ENCODE measurements at places on chromosomes 5 and 9.

DNA sequence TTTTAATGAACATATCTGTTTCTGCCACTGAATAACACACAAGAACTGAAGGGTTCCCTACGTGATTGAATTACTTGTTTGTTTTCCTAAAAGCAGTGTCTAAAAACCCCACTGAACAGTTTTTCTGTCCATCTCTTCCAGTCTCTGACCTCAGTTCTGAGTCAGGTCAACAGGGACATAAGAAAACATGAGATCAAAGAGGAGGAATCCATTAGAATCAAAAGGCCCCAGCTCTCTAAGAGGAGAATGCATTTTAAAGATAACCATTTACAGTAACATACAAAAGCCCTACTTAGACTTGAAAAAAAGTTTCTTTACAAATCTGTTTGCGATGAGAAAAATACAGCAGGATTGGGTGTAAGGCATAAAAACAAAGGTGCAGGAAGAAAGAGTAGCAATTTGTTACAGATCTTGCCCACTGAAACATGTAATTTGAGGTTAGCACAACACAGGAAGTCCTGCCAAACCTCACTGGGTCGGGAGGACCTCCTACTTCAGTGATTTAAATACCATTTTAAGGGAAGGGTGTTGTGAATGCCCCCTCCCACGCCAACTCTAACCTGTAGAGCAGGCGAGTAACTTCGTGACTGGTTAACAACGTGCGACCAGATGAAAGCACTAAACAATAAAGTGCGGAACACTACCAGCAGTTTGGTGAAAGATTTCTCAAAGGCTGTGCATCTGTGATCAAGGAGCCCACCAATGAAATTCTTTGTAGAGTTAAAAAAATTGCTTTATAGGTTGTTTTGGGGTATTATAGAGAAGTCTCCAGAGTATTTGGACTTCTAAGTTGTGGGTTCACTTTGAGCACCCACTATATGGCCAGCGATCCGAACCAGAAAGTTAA is 1.3 kb downstream of the QSOX2 start:
- no peak for DNase-seq

GRCh38 chr9:134188386-134189144 is 24.2 kb upstream of the RNU6ATAC start:
- DNase-seq, result no peak

- DNase-seq, result no peak
Measured at GRCh38 chr9:133601746-133602145, 7.4 kb downstream of the FAM163B start.

GRCh38 chr9:18058564-18059442 is 415.1 kb upstream of the ADAMTSL1 start:
- DNase-seq, result no peak

- peak; percentile 71 for DNase-seq
Measured at GRCh38 chr9:128575469-128575868, 23.1 kb downstream of the SPTAN1 start.

DNA sequence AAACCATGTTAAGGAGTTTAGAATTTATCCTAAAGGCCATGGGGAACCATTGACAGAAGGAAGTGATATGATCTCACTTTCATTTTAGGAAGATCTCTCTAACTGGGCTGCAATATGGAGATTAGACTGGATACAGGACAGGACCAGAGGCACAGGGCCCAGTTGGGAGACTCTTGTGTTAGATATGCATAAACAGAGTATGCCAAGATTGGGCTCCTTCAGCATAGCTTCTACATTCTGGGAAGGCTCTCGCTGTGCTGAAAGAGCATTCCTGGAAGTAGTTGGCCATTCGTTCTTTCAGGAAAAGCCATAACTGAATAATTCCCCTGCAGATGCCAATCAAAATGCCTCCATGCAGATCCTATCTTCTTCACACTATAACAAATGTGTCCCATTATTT is 204.5 kb downstream of the CWC27 start:
- DNase-seq, result no peak

GRCh38 chr9:134475011-134475790 is 148.9 kb downstream of the RXRA start:
- DNase-seq, result no peak

GRCh38 chr9:77015327-77016048 is 4.0 kb upstream of the FOXB2 start:
- DNase-seq, result no peak

DNA sequence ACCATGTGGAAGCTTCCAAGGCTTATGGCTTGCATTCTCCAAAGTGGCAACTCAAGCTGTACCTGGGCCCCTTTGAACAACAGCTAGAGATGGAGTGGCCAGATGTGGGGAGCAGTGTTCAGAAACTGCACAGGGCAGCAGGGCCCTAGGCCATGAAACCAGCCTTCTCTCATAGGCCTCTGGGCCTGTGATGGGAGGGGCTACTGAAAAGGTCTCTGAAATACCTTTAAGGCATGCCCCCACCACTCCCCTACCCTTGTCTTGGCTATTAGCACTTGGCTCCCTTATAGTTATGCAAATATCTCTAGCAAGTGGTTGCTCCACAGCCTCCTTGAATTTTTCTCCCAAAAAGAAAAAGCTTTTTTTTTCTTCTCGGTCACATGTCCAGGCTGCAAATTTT is 1014.6 kb downstream of the DTWD2 start:
- DNase-seq, result no peak

- DNase-seq, result no peak
Measured at GRCh38 chr5:1445689-1446601, 705 bp upstream of the SLC6A3 start.

- DNase-seq, result no peak
Measured at GRCh38 chr5:154749491-154749890, 5.7 kb upstream of the LARP1 start.

DNA sequence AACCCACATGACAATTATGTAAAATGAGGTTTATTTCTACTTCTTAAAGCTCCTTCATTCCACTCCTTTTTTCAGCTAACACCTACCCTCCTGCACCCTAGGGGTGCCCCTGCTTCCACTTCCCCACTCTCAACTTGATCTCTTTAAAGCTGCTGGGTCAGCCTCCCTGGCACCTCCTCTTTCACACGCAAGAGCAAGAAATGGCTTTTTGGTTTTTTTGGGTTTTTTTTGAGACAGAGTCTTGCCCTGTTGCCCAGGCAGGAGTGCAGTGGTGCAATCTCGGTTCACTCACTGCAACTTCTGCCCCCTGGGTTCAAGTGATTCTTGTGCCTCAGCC is 64.4 kb downstream of the SUSD1 start:
- no peak for DNase-seq

DNA sequence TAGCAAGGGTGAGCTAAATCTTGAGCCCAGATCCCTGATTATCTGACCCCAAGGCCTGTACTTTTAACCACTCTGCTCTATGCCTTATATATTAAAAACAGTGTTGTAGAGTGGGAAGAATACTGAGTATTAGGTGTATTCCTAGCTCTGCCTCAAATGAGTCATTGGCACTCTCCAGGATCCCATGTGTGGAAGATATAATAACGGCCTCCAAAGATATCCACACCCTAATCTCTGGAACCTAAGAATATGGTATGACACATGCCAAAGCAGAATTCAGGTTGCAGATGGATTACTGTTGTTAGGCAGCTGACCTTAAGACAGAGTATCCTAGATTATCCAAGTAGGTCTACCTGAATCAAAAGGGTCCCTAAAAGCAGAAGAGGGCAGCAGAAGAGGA is 110.8 kb downstream of the ADRB2 start:
- DNase-seq, result no peak

GRCh38 chr5:167730121-167730520 is 561.3 kb upstream of the WWC1 start:
- DNase-seq, result no peak

DNA sequence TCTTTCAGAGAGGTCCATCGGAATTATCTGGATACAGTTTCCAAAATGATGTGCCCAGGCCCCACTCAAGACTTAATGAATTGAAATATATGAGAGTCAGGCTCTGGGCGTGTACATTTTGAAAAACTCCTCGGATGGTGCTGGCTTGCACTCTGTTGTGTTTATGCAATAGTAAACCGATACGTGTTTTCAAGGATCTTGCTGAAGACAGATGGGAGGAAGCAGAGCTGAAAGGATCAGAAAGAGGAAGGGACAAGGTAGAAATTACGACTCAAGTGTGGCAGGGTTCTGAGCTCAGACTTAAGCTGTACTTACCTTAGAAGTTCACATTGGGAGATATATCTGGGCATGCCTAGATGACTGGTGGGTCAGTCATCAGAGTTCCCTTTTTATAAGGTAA is 13.7 kb upstream of the STOM start:
- DNase-seq, result no peak

- DNase-seq, result no peak
Measured at GRCh38 chr5:163914910-163915309, 409.5 kb downstream of the MAT2B start.

DNA sequence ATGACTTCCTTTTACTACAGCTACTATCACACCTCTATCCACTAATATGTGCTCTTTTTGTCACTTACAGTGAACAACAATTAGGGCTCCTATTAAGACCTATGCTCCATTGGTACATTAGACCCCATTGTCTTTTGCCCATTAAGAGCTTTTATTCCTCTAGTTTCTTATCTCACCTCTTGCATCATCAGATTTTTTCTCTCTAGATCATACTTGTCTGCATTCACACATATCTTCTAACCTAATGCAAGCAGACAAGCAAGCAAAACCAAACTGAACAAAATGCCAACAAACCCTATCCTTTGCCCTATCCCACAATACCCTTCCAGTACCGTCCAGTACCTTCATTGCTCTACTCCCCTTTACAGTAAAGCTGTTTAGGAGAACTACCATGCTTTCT is 10.1 kb upstream of the RBM27 start:
- DNase-seq, result no peak

GRCh38 chr9:35956651-35957050 is 1.3 kb downstream of the OR2S2 start:
- DNase-seq, result no peak

GRCh38 chr5:123949807-123950340 is 437.9 kb downstream of the CSNK1G3 start:
- DNase-seq, result no peak

GRCh38 chr5:81665795-81666194 is 85.1 kb downstream of the SSBP2 start:
- DNase-seq, result no peak

GRCh38 chr5:52623291-52623690 is 164.4 kb upstream of the ITGA1 start:
- no peak for DNase-seq

DNA sequence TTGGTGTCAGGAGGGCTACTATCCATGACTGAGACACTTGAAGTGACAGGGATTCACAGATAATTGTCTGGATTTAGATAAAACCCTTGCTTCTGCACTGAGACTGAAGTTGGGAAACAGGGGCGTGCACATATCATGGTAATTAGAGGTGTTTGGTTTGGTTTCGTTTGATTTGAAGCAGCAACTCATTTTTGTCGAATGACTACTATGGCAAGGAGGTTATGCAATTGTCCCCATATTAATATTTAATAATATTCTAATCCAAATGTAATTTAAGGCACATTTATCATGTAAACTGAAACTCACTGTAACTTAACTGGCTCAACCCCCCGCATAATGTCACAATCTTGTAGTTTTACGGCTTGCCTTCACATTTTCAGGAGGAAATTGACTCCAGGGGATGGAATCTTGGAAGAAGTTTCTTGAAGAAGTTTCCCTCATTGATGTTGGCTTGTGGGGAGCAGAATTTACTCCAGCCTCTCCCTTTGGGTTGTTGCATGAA is 12.5 kb downstream of the ZNF366 start:
- DNase-seq, result no peak

- DNase-seq, result no peak
Measured at GRCh38 chr9:134846699-134847098, 33.9 kb upstream of the FCN2 start.

DNA sequence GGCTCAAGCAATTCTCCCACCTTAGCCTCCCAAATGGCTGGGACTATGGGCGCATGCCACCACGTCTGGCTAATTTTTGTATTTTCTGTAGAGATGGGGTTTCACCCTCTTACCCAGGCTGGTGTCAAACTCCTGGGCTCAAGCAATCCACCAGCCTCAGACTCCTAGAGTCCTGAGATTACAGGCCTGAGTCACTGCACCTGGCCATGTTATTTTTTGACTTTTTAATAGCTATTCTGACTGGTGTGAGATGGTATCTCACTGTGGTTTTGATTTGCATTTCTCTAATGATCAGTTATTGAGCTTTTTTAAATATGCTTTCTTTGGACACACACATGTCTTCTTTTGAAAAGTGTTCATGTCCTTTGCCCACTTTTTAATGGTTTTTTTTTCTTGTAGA is 38.2 kb downstream of the FBXW2 start:
- no peak for DNase-seq

DNA sequence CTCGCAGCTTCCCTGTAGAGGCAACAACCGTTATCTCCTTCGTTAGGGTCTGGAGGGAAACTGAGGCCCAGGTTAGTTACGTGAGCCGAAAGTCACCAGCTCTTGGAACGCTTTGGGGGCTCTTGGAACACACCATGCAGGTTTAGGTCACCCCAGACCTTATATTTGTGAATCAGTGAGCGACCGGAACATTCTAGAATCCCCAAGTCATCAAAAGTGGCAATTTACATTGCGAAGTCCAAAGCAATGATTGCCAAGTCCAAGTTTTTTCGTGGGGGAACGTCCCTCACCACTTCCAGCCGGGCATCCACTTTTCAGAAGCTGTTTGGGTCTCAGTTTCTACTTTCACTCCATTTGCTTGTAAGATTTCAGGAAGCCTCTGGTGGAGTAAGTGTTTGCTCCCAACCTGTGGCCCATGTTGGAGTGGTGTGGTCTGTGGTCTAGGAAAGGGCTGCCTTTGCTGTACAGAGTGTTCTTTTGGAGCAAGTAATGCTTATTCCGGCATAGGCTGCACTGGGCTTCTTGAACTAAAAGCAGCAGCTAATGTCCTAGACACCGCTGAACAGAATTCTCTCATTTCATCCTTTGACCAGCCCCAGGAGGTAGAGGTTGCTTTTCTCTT is 32.8 kb upstream of the SPRY4 start:
- no peak for DNase-seq

GRCh38 chr9:131704988-131705387 is 34.9 kb downstream of the RAPGEF1 start:
- DNase-seq, result no peak

Data from putamen (tissue), 1 donor.